Gastrocnemius medialis (tissue), 4 donors: ENCODE measurements at places on chromosomes 1 and 21. TPM values are rescaled to one million over a fixed set of nuclear protein-coding genes. Genes with fewer than 3 reads are reported as not detected.

IFI44L gene
- 8.3 TPM for total RNA-seq

DNA sequence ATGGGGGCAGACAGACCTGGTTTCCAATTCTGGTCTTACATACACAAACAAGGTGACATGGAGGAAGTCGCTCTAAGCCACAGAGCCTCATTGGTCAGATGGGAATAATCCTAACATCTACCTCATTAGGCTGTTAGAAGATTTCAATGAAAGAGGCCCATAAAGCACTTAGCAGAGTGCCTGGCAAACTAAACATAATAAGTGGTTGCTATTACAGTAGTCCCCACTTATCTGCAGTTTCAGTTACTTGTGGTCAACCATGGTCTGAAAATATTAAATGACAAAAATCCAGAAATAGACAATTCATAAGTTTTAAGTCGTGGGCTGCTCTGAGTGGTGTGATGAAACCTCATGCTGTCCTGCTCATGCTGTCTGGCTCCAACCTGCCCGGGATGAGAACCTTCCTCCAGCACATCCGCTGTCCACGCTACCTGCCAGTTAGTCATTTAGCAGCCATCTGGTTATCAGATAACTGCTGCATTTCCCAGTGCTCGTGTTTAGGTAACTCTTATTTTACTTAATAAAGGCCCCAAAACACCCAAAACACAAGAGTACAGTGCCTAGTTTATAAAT, 112.3 kb downstream of the DDX20 start:
- DNase-seq, result no peak
- no peak overlapping the region for H3K4me3 ChIP-seq
- no peaks in the 10 kb centered on the region for H3K27me3 ChIP-seq
- H3K36me3 ChIP-seq, result no peaks in the 10 kb centered on the region
- H3K27ac ChIP-seq, result no peak overlapping the region

DNA sequence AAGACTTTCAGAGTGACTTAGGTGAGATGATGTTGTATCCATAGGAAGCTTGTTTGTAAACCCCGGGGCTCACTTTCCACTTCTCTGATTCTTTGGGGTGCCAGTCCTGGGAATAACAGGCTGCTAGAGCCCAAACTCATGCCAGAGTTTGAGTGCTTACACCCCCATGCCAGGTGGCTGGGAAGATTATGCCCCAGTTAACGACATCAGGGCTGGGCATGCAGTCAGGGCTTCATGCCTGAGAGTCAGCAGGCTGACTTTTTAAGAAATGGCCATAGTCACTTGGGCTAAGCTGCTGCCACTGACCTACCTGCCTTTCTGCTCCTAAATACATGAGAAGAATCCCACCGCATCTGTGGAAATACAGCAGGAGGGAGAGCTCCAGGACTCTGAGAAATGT, 425.6 kb upstream of the VAMP3 start:
- no peak overlapping the region for H3K4me3 ChIP-seq
- no peak overlapping the region for H3K27ac ChIP-seq
- H3K36me3 ChIP-seq, result no peaks in the 10 kb centered on the region
- no peaks in the 10 kb centered on the region for H3K27me3 ChIP-seq

DNA sequence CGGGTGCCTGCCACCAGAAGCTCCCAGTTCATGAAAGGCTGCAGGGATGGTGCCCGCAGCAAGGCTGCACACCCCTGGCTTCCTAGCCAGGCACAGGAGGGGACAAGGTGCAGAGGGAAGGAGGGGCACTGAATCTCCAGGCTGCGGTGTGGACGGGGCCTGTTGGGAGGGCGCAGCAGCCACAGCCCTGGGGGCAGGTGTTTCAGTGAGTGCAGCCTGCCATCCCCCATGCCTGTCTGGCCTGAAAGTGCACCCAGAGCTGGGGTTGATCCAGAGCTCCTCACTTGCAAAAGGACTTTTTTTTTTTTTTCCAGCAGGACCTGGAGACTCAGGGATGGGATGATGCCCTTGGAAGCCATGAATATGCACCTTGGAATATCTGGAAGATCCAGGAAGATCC, 153.7 kb upstream of the C1orf174 start:
- no peaks in the 10 kb centered on the region for H3K4me1 ChIP-seq
- no peak overlapping the region for H3K4me3 ChIP-seq
- DNase-seq, result no peak
- no peaks in the 10 kb centered on the region for H3K27me3 ChIP-seq
- H3K36me3 ChIP-seq, result no peaks in the 10 kb centered on the region
- H3K27ac ChIP-seq, result no peak overlapping the region

DNA sequence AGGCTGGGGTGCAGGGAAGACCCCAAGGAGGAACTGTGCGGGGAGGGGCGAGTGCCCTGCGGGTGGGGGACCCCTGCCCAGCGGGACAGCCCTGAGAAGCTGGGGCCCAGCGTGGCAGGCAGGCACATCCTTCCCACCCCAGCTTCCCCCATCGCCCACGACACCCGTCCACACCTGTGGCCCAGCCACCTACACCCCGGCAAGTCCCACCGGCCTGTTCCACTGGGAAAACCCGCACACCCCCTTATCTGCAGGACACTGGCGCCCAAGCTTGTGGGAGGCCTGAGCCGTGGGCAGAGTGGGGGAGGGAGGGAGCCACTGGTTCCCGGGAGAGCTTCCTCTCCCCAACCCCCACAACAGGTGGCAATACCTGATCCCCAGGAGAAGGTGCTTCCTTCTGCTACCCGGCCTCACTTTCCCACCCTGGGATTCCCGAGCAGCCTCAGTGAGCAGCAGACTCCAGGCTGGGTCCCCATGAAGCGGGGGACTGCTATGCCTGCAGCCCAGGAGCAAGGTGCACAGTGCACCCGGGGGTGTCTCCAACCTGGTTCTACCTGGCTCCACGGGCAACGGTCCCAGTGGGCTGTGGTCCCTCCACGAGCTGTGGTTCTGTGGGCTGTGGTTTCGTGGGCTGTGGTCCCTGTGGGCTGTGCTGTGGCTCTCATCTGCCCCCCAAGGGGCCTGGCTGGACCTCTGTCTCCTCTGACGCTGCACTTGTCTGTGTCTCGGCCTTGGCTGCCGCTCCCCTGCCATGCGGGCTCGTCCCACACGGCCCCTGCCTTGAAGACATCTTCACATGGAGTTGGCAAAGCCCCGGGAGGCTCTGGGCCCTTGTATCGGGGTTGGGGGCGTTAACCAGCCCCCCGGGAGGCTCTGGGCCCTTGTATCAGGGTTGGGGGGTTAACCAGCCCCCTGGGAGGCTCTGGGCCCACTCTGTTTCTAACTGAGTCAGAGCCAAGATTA, 37.8 kb upstream of the POFUT2 start:
- H3K27ac ChIP-seq, result no peak overlapping the region
- peaks cover 4% of the 10 kb centered on the region for H3K4me1 ChIP-seq
- no peak overlapping the region for H3K4me3 ChIP-seq
- no peak for DNase-seq
- no peaks in the 10 kb centered on the region for H3K36me3 ChIP-seq

- no peaks in the 10 kb centered on the region for H3K36me3 ChIP-seq
- H3K4me3 ChIP-seq, result no peak overlapping the region
- no peak overlapping the region for H3K27ac ChIP-seq
- no peaks in the 10 kb centered on the region for H3K27me3 ChIP-seq
- H3K4me1 ChIP-seq, result no peaks in the 10 kb centered on the region
Measured at GRCh38 chr1:232386721-232387510, 243.0 kb downstream of the SIPA1L2 start.

GRCh38 chr1:196152975-196153374, 455.3 kb downstream of the KCNT2 start:
- no peaks in the 10 kb centered on the region for H3K36me3 ChIP-seq
- DNase-seq, result no peak
- no peak overlapping the region for H3K4me3 ChIP-seq
- no peaks in the 10 kb centered on the region for H3K4me1 ChIP-seq

- H3K4me3 ChIP-seq, result no peak overlapping the region
- no peaks in the 10 kb centered on the region for H3K27me3 ChIP-seq
- no peaks in the 10 kb centered on the region for H3K4me1 ChIP-seq
- H3K36me3 ChIP-seq, result no peaks in the 10 kb centered on the region
- DNase-seq, result no peak
- H3K27ac ChIP-seq, result no peak overlapping the region
Measured at GRCh38 chr1:177065430-177065829, 99.1 kb downstream of the ASTN1 start.

DNA sequence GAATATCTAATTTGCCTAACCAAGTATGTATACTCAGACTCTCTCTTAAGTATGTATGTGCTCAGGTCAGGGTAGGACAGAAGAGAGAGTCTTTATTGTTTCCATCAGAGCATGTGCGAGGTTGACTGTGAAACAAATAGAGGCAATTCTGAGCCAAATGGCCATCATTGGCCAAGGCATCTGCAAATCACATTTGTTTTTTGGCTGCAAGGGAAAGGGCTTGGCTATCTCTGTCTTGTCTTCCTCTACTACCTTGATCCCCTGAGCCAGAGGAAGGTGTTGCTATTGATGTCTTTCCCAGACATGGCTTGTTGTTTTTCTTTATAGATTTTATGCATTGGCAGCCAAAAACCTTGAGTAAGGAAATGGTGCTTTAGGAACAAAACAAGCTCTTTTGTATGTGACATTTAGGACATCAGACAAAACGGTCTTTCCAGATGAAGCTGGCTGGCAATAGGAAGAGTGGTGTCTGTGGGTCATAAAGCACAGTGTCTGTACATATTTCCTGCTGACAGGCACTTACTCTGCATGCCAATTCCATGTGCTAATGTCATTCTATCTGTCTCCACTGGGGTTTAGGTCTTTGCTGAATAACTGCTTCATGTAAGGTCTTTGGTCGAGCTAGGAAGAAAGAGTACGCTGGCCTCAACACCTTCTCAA, 163.3 kb downstream of the BRINP2 start:
- H3K36me3 ChIP-seq, result no peaks in the 10 kb centered on the region
- DNase-seq, result no peak
- H3K4me1 ChIP-seq, result no peaks in the 10 kb centered on the region
- no peak overlapping the region for H3K4me3 ChIP-seq

DNA sequence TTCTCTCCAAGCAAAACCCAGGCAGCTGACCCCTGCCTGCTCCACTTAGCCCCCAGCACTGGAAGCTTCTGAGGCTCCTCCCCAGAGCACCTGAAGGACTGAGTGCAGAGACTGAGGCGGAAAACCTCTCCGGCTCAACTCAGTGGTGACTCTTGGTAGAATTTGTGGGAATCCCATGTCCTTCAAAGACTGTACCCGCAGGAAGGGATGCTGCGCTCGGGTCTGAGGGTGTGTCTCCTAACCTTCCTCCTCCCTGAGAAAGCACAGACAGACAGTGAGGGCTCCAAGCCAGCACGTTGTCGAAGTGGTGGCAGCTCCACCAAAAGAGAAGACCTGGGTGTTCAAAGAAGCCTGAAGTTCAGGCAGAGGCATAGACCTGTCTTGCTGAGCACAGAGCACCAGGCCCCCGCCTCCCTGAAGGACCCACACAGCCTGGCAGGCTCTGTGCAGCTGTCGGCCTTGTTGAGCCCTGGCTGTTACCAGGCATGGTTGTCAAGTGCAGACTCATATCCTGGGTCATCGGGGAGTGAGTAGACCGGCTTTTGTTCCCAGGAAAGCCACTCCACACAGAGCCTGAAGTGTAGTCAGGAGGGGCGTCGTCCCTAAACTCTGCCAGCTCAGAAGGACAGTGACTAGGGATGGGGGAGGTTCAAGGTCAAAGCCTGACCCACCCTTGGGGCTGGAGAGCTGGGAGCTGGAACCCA, 36.7 kb downstream of the CSMD2 start:
- H3K36me3 ChIP-seq, result no peaks in the 10 kb centered on the region
- no peaks in the 10 kb centered on the region for H3K4me1 ChIP-seq
- H3K27me3 ChIP-seq, result peaks cover 3% of the 10 kb centered on the region

DNA sequence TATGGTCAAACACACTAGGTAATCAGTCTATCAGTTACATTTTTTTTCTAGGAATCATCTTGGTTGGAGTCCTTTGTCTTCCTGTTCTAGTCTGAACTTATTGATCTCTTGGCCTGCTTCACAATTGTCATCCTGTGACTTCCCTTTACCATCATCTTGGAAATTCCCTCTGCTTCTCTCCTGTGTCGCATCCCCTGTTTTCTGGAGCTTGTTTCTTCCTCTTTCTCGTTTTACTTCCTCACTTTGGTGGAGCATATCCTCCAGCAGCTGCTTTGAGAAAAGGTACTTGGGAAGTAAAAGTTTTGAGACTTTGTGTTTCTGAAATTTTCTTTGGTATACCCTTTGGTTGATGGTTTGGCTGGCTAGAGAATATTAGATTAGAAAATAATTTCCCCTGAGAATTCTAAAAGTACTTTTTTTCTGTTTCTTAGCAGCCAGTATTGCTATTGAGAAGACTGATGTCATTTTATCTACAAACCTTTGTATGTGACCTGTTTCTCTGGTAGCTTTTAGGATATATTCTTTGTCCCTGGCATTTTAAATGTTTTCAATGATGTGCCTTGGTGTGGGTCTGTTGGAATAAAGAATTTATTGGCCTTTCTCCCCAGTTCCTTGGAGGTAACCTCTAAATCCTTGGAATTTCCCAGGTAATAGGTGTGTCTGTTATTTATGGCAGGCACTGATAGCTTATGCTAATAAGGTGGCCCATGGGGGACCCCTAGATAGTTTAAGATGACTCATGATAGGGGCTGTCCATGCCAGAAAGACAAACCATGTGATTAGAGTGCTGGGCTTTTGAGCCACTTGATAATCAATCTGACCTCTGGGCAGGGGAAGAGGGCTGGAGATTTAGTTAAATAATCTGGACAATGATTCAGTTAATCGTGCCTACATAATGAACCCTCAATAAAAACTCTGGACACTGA, 6.1 kb upstream of the MYCL start:
- H3K27me3 ChIP-seq, result peaks cover 4% of the 10 kb centered on the region
- no peak for DNase-seq
- no peaks in the 10 kb centered on the region for H3K4me1 ChIP-seq

PTGS2 gene
- not detected for total RNA-seq

DNA sequence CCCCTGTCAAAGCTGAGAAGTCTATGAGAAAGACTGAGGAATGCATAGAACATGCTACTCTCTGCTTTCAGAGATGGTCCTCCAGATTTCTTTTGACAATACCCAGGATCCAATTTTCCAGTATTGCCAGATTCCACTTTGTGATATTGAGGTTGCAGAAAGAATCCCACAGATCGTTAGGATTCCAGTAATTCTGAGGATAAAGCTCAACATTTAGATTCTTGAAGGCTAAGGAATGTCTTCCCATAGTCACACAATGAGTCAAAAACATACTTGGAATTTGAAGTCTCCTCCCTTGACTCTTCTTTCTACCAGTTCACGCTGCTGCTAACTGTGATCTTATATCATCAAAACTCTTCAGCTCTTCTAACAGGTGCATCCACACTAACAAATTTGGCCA, 57.1 kb downstream of the TNFSF18 start:
- no peak for DNase-seq
- no peaks in the 10 kb centered on the region for H3K27me3 ChIP-seq
- no peak overlapping the region for H3K4me3 ChIP-seq

DNA sequence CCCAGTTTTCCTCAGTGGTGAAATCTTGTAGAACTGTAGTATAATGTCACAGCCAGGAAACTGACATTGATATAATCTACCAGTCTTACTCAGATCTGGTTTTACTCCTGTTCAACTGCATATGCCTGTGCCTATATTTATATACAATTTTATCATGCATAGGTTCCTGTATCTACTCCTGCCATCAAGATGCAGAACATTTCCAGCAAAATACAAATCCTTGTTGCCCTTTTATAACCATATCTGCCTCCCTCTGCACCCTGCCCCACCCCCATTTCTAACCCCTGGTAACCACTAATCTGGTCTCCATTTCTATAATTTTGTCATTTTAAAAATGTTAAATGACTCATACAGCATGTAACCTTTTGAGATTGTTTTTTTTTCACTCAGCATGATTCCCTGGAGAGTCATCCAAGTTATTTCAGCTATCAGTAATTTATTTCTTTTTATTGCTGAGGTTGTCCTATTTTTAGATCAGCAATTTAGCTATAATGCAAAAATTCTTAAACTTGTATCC, 8.1 kb downstream of the UTP25 start:
- H3K27me3 ChIP-seq, result no peaks in the 10 kb centered on the region
- H3K4me1 ChIP-seq, result no peaks in the 10 kb centered on the region
- H3K4me3 ChIP-seq, result no peak overlapping the region
- peaks cover 91% of the 10 kb centered on the region for H3K36me3 ChIP-seq

MPL gene
- not detected for total RNA-seq
